ENCODE measurements at places on chromosomes 2 and 18. TPM values are rescaled to one million over a fixed set of nuclear protein-coding genes. Genes with fewer than 3 reads are reported as not detected.

REG1A gene
- total RNA-seq, result not detected

FRZB gene
- 3.7 TPM for total RNA-seq

VAMP8 gene
- 14.8 TPM for total RNA-seq

CLEC4F gene
- not detected for total RNA-seq

ICOS gene
- total RNA-seq, result 0.21 TPM

IL36G gene
- not detected for total RNA-seq

FAM168B gene
- total RNA-seq, result 71.9 TPM

IHH gene
- not detected for total RNA-seq

TFPI gene
- 177 TPM for total RNA-seq

TLX2 gene
- 0.63 TPM for total RNA-seq

NEMP2 gene
- 15.0 TPM for total RNA-seq

PNPT1 gene
- total RNA-seq, result 32.4 TPM

NT5C1B gene
- not detected for total RNA-seq

MARCO gene
- total RNA-seq, result 0.42 TPM

CAPN13 gene
- total RNA-seq, result 6.0 TPM

ICA1L gene
- total RNA-seq, result 67.0 TPM

ZNF396 gene
- total RNA-seq, result 4.0 TPM

PSMD14 gene
- total RNA-seq, result 54.6 TPM

GTF2A1L gene
- total RNA-seq, result 24.5 TPM

SERPINB13 gene
- total RNA-seq, result 1.7 TPM

TCF7L1 gene
- 9.2 TPM for total RNA-seq

LIMS3 gene
- 13.5 TPM for total RNA-seq

DSC2 gene
- total RNA-seq, result 7.1 TPM

RAMP1 gene
- total RNA-seq, result 13.2 TPM

SMYD1 gene
- 5.7 TPM for total RNA-seq

GYPC gene
- 65.2 TPM for total RNA-seq

ANKRD30B gene
- total RNA-seq, result not detected

IL1F10 gene
- total RNA-seq, result not detected

TRAK2 gene
- total RNA-seq, result 60.6 TPM

IDH1 gene
- 268 TPM for total RNA-seq

RIT2 gene
- 0.48 TPM for total RNA-seq

TDRD15 gene
- total RNA-seq, result 3.8 TPM

UCN gene
- 1.1 TPM for total RNA-seq

GPR45 gene
- total RNA-seq, result not detected

LMAN1 gene
- 161 TPM for total RNA-seq

FAM228A gene
- total RNA-seq, result 1.0 TPM

INHBB gene
- total RNA-seq, result 0.74 TPM

FAM110C gene
- 10.8 TPM for total RNA-seq

ACVR1C gene
- 0.37 TPM for total RNA-seq

PDE1A gene
- 49.9 TPM for total RNA-seq

RRM2 gene
- 24.8 TPM for total RNA-seq

CD8A gene
- not detected for total RNA-seq

All from urinary bladder (tissue), 4 donors.